ENCODE measurements at places on chromosomes 7 and 10.
A peak's percentile ranks its signal among the peaks of the same experiment; 100 is the strongest.

DNA sequence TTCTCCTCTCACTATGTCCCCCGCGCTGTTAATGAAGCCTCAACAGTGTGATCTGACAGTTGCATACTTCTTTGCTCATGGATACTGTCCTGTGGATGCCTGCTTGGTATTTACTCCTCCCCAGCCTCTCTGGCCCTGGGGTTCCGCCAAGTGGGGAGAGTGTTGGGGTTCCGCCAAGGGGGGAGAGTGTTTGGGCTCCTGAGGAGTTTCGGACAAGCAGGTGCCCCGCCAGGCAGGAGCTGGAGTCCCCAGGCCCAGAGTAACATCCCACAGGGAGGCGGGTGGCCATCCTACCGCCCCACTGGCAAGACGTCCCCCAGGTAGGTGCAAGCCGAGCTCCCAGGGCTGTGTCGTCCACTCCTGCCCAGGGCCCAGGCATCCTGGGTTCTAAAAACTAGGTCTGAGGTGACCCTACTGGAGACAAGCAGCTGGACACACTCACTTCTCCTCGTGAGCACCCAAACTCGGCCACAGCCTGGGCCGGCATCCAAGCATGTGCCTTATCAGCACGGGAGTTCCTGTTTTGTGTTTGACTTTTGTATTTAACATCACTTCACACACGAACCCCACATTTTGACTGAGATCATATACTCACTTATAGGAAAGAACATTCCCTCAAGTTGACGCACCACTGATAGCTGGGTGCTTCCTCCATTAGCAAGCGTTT, 34.2 kb downstream of the CAMK2B start:
- no peak for DNase-seq

- no peak for DNase-seq
Measured at GRCh38 chr7:73828972-73829371, 1.8 kb upstream of the CLDN4 start.

GRCh38 chr7:29957521-29958310, 31.9 kb downstream of the SCRN1 start:
- DNase-seq: no peak

GRCh38 chr10:60962946-60963345, 19.0 kb upstream of the RHOBTB1 start:
- no peak for DNase-seq

DNA sequence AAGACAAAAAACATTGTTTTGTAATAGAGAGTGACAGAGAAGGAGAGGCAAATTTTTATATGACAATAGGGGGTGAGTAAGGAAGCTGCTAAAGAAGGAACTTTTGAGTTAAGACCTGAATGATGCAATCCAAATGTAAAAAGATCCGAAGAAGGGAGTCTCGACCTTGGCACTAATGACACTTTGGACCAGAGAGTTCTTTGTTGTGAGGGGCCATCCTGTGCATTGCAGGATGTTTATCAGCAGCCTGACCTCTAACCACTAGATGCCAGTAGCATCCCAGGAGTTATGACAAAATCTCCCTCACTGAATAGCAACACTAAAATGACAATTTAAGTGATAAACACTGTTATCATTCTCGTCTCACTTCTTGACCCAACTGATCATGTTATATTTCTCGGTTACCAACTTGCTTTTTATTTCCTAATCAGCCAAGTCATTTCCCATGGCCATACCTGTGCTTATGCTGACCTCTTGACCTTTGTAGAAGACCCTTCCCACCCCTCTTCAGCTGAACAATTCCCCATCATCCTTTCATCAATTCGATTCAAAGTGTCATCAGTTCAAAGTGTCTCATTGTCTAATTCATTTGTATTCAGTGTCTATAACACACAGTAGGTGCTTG, 30.0 kb downstream of the DGKI start:
- no peak for DNase-seq

- no peak for DNase-seq
Measured at GRCh38 chr7:106273009-106273668, 11.6 kb downstream of the NAMPT start.

GRCh38 chr7:22433710-22434460, 66.1 kb downstream of the STEAP1B start:
- no peak for DNase-seq

DNA sequence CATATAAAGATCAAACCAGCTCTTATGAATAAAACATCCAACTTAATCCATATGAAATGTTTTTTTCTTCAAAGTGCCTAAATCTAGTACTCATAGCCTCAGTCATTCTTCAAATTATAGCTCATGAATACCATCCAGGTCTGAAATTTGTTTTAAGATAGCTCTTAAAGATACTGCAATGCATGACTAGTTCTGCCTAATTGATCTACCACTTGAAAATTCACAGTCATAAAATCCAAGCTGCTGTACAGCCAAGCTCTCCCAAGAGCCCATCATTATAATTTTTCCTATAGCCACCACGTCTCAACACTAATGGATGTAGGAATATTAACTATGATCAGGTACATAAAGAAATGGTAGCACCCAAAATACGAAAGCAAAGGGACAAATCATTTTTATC, 87.9 kb upstream of the RNF148 start:
- DNase-seq: no peak

DNA sequence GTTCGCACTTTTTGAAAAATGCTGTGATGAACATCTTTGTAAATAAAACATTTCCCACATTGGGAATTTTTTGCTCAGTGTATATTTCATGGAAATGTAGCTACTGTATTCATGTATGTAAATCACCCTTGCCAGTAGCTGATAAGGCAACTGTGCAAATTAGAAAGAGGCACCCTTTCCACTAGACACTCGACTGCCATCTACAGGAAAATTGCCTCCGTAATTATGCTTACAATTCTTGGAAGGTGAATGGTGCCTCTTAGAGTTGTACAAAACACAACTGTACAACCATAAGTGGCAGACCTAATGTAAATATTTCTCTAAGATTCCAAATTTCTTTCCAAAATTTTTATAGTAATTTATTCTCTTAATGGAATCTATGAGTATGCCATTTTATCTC, 491.7 kb downstream of the CCSER2 start:
- no peak for DNase-seq

DNA sequence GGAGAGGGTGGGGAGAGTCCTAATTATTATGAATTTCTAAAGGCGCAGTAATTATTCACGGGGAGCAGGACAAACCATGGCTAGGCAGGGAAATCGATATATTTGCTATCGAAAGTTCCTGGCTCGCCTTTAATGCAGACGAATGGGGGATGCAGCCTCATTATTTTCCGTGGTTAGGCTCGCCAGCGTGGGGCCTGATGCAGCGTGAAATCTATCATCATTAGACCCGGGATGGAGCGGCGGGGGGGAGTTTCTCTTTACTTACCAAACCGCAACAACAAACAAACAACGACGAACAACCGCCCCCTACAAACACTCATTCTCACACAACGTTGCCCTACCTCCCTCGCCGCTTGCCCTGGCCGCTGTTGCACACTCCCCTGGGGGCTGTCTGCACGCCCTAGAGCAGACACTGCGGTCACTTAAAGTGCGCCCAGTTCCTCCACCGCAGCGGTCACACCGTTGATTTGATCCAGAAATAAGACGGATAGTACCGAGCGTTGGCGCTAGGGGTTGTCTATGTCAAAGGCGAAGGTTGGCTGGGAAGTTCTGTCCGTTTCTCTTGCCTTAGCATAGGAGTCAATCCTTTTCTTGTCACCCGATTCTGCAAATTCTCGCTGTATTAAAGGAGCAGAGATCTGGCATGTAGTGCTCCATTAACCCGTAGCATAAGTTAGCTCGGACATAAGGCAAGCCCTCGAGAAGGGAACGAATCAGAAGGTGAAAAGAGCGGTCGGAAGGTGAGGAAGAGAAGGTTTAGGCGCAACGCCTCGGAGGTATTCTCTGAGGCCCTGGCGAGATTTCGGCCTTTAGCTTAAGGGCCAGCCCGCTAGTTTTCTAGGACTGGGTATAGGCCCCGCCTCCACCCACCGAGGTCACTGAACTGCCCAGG, 10.4 kb downstream of the NXPH1 start:
- DNase-seq: no peak

- no peak for DNase-seq
Measured at GRCh38 chr7:45073786-45074527, 14.8 kb downstream of the NACAD start.

- no peak for DNase-seq
Measured at GRCh38 chr7:92813390-92814024, 22.9 kb downstream of the CDK6 start.

DNA sequence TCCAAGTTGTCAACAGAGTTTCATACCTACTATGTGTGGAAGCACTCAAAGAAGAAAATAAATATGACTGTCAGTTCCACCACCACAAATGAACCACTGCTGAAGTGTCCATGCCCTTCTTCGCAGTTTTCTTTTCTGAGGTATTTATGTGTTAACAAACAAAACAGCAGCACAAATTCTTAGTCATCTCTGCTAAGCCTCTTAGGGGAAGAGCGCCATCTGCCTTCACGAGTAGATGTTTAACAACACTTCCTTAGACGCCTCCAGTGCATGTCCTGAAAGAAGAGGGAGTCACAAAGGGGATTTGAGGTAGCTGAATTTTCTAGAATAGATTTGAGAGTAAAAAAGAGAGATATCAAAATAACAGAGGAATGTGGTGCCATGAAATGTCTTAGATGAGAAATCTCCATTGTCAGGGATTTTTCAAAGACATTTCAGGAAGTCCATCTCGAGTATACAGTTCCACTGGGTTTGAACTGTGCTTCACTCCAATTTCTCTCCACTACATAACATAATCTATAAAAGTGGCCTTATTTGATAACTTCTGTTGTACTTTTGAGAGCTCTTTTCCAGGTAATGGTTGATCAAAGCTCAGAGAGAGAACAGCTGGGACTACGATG, 775.3 kb upstream of the POM121L12 start:
- no peak for DNase-seq

GRCh38 chr7:104943502-104944343, 70.3 kb upstream of the KMT2E start:
- DNase-seq: peak; percentile 78

DNA sequence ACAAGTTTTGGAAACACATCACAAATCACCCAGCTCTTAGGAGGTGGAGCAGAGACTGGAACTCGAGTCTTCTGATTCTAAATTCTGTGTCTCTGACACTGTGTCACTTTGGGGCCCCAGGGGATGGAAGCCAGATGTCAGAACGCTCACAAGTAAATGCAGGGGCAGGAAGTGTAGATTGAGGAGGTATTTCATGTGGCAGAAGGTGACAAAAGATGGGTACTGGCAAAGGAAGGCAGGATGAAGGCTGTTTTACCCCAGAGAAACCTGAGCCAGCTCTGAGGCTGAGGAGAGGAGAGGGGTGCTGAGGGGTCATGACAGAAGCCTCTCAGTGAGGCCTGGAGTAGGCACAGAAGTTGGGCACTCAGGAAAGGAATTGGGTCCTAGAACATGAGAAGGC, 6.0 kb upstream of the PURB start:
- DNase-seq: no peak

DNA sequence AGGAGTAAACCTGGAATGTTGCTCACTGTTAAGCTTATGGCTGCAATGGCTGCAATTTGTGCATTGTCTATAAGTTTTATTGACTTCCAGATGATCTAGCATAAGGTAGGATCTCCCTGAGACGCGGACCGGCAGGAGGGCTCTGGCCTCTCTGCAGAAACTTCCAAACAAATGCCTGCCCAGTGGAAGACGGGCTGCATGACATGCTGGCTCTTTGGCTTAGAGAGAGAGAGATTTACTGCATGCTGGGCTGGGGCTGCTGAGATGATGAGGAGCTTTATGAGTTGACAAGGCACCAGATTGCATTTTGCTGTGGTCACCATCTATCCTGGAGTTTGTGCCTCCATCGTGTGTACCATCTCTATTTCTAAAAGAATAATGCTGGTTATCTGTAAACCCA, 193.2 kb downstream of the GALNT17 start:
- no peak for DNase-seq

- no peak for DNase-seq
Measured at GRCh38 chr10:71964098-71964742, at the start of gene CHST3. TSS of gene CHST3 (plus strand) at chr10:71964395. CDS start at chr10:72005843, 41,448 bp downstream.

- DNase-seq: no peak
Measured at GRCh38 chr10:12579954-12580858, 230.9 kb downstream of the CAMK1D start.

DNA sequence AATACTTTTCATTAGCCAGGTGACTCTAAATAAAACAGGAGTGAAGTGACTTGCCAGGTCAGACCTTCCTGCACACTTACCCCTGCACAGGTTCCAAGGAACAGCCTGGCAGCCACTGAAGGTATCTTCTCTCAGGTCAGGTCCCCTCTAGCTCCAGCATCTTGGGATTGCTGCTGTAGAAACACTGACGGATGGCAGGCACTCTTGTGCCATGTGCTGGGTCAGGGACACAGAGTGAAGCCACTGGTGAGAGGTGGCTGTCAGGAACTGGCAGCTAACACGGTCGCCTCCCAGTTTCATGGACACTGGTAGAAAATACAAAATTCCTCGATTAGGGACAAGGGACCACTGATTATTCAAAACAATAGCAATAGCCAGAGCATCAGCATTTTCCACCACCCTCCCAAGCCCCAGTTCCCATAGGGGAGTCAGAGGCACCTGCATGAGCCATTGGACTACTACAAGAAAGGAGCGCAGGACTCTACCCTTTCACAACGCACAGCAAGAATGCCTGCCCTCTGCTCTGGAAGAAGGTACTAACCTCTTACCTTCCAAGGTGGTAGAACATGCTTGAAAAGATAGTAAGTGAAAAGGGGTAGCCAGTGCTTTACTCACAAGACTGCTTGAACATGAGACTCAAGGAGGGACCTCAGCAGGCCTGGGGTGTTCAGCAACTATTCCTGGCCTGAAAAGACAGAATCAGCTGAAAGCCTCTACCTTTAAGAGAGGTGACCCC, 5.1 kb upstream of the MYO1G start:
- no peak for DNase-seq

DNA sequence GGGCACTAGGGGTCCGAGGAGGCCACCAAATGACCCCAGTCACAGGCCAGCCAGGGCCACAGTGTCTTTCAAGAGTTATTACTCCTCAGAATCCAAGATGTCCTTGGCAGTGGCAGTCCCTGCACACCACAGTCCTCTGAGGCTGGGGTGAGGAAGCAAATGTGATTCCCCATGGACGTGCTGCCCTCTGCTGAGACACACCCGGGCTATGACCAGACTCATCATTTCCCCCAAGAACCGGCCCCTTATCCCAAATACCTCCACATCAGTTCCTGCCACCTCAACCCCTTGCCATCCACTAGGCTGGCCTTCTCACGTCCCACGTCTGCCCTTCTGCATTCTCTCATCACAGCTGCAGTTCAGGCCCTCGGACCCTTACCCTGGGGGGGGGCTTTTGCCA, 5.0 kb downstream of the PRKAG2 start:
- no peak for DNase-seq

- DNase-seq: no peak
Measured at GRCh38 chr7:112129655-112130323, 76.4 kb downstream of the DOCK4 start.

All from stimulated activated CD8-positive, alpha-beta memory T cell treated with anti-CD3 and anti-CD28 coated beads, Interleukin-15, amount 100 ng/mL, for 48 hours (primary cell).